ENCODE measurements at places on chromosomes 5 and 9.

DNA sequence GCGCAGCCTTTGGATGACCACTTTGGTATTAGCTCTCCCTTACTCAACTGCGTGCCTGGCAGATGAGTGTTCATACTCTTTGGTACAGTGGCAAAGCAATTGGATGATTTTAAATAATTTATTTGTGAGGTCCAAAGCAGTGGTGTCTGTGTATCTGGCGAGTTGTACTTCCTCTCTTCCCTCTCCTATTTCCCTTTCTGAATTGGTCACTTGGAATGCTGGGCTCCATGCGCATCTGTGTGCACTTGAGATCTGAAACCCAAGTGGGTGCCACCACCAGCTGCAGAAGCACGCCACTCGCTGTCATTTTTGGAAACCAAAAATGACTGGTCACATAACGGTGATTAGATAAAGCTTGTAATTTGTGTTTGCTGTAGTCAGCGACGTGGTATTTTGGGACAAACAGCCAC, 386.0 kb upstream of the KLF4 start:
- peak; percentile 18 for DNase-seq

DNA sequence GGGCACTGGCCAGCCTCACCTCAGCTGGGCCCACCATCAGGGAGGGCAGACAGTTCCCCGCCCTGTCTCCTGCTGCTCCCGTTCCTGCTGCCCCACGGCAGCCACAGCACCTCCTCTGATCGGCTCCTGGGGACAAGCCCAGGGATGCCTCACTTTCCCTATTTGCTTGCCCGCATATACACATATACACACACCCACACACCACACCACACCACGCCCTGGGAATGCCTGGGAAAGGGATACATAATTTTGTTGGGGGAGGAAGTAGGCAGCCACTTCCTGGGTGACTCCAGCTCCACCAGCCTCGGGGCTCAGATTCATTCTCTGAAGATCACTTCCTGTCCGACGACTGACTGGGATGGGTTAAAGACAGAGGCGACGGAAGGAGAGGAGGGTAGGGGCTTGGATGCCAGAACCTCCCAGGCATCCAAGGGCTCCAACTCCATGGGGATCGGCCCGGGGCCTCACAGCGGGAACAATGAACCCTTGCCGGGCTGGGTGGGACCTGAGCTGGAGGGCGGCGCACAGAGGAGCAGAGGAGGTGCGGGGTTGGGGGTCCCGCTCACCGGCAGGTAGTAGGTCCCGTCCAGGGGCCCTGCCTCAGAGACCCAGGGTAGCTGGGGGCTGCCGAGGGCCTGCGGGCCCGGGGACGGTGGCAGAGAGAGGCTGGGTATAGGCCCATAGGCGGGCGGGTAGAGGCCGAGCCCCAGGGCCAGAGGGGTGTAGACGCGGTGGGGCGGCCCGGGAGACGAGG, 2.0 kb upstream of the MZB1 start:
- no peak for DNase-seq

DNA sequence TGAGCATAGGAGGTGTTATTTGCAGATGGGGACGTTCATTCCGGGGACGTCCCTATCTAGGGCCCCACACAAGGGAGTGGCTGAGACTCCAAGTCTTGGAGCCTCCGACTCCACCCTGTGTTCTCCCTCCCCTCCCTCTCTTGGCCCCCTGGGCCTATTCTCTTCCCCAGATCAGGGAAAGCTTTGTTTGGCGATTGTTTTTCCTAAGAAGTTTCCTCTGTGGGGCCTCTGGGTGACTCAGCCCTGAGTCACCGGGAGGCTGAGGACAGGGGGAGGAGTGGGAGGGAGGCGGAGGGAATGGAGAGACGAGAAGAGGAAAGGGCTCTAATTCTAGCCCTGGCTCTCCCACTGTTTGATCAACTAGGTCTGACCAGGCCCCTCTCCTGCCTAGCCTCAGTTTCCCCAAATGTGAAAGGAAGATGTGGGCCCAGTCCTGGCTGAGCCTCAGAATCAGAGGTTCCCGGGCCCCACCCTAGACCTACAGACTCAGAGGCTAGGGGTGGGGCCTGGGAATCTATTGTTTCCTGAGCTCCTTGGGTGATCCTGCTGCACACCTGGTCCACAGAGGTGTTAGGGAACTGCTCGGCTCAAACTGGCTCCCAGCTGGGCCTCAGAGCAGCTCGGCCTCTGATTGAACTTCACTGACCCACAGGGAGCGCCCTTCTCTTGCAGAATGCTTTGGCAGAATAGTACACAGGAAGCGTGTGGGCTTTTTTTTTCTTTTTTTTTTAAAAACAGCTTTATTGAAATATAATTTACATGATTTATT, 19.2 kb downstream of the GSN start:
- peak; percentile 93 for DNase-seq

- no peak for DNase-seq
Measured at GRCh38 chr5:36027711-36028110, 36.5 kb upstream of the UGT3A1 start.

DNA sequence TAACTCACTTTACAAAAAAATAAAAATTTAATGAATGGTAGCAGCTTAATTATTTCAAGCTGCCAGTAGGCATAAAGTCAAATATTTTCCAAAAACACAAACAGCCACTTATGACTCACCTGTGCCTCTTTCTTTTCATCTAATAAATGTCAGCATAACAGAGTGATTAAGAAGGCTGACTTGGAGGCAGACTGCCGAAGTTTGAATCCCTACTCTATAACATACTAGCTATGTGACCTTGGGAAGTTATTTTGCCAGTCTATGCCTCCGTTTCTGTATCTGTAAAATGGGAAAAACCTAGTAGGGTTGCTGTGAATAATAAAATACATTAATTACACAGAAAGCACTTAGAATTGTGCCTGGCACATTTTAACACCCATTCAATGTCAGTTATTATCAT, 33.8 kb downstream of the FANCC start:
- DNase-seq, result peak; percentile 25

Data from HCEC 1CT (cell line).